GM23248 (cell line): ENCODE measurements at places on chromosomes 7 and 10.

GRCh38 chr10:130350996-130351395, 214.8 kb downstream of the GLRX3 start:
- DNase-seq: no peak

DNA sequence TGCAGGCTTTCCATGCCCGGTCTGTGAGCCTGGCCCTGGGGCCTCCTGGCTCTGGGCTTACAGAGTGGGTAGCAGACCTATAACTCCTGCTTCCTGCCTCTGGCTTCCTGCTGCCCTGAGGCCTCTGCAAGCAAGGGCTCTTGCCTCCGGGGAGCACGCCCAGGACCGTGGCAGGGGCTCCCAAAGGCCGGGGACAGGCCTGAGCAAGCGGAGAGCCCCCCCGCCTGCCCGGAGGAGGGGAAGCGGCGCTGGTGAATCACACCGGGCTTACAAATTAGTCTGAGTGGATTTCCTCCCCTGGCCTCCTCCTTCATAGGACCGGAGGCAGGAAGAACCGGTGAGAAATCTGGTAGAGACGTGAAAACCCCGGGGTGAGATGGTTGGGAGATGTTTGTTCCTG, 1.5 kb upstream of the MYL10 start:
- DNase-seq: peak; percentile 69

DNA sequence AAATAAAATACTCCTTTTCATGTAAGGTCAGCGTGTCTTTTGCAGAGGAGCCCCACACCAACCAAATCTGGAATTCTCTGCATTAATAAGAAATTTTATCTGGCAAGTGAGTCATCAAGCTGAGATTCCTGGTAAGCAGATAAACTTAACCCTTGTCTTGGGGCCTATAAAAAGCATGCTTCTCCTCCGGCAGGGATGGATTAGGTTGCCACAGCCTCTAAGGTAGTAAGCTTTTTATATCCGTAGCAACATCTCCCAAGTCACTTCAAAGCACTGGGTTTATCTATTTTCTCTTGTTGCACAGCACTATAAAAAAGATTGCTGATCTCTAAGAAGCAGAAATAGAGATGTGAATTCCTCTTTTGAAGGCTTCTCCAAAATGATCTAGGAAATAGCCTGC, 202.8 kb upstream of the NOBOX start:
- DNase-seq: no peak

GRCh38 chr7:110548372-110548771, 542.6 kb upstream of the LRRN3 start:
- DNase-seq: no peak

DNA sequence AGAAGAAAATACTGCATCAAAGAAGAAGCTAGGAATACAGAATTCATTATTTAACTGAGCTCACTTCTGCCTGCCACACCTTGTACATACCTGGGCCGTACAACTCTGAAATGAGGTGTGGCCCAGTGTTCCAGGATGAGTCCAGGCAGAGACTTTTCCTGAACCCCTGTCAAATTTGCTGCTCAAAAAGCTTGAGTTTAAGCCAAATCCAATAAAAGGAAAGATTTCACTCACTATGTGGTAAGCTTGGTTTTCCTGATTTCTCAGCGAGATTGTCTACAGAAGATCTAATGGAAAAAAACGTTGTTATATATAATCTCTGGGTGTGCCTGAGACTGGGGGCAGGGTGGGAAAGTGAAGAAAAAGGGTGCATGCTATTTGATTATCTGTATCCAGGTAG, 72.1 kb upstream of the EGFR start:
- DNase-seq: no peak

GRCh38 chr7:132635127-132635526, 58.9 kb upstream of the PLXNA4 start:
- no peak for DNase-seq

- no peak for DNase-seq
These were observed 29.5 kb downstream of the CDK13 start for GRCh38 chr7:39979406-39980073.

DNA sequence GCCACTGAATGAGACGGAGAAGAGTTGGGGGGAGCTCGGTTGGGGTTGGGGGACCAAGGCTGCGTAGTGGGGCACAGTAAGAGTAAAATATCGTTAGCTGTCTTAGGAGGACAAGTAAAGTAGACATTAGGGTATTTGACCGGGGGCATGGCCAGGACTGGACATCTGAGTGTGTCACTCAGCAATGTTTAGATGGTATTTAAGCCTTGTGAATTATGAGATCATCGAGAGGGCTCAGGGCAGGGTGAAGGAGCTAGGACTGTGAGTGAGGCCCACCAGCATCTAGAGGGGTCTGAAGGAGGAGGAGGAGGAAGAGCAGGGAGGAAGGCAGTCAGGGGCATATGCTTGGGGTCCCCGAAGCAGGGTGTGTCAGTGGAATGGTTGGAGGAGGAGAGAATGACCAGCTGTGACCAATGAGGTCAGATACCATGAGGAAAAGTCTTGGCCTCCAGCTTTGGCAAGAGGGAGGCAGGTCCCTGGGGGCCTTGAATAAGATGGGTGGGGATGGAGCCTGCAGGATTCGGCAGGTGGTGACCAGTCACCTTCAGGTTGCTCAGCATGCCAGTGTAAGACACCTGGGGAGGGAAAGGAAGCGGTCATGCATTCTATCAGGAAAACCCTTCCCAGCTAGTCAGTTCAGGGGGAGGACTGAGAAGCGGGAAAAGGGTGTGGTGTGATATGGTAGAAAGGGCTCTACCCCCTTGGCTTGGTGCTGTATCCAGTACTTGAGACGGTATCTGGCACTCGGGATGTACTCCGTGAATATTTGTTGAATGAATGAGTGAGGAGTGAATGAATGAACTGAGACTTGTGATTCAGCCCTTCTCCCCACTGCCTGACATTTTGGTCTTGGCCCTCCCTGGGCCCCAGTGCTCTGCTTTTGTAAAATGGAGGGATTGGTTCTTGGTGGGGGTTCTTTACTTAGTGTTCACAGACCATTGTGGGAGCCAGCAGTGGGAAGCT, 34.8 kb upstream of the SH2D4B start:
- no peak for DNase-seq

- no peak for DNase-seq
These were observed 25.9 kb downstream of the GIMAP8 start for GRCh38 chr7:150476285-150476684.

DNA sequence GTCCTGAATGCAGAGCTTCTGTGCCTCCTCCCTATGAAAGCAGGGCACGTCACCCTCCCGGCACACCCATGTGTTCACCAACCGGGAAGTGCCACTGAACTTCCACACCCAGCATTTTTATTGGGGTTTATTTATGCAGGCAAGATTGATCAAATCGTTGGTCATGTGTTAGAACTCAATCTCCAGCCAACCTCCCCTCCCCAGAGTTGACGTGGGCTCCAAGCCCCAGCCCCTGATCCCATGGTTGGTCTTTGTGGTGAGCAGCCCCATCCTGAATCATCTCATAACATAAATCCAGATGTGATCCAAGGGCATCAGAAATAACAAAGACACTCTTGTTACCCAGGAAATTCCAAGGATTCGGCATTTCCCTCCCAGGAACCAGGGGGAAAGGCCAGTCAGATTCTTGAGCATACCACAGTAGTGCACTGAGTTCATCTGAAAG, 151.2 kb downstream of the TPST1 start:
- DNase-seq: peak; percentile 44

GRCh38 chr7:80078159-80078731, 56.4 kb upstream of the GNAI1 start:
- peak; percentile 50 for DNase-seq

DNA sequence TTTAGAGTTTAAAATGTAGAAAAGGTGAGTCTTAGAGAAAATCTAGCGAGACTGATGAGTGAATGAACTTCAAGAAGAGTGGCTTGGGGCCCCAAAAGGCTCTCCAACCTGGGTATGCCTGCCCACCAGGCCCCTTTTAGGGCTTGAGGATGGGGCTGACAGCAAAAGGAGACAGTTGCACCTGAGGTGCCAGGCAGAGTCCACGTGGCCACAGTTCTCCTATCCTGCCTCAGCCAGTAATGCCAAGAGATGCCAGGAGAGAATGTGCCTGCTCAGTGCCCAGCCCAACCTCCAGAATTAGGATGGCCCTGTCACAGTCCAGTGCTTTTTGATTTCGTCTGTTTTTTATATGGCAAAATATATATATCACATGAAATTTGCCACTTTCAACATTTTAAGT, 156.5 kb downstream of the SLIT1 start:
- DNase-seq: no peak

GRCh38 chr10:13158401-13158800, 3.0 kb upstream of the MCM10 start:
- DNase-seq: no peak

DNA sequence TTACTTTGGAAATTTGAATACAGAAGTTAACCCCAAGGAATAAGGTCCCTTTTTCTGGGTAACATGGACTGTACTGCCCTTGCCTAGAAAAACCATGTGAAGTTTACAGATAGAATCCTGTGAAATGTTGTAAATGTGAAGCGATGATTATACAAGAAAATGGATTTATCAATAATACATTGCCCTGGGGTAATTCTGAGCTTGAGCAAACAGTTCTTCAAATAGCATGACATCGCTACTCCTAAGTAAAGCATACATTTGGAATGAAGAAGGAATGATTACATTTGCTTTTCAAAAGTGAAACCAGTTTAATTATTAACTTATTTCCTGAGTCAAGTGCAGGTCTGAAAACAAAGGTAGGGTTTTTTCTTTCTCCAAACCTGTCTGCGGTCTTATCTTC, 43.3 kb upstream of the FZD8 start:
- DNase-seq: no peak

DNA sequence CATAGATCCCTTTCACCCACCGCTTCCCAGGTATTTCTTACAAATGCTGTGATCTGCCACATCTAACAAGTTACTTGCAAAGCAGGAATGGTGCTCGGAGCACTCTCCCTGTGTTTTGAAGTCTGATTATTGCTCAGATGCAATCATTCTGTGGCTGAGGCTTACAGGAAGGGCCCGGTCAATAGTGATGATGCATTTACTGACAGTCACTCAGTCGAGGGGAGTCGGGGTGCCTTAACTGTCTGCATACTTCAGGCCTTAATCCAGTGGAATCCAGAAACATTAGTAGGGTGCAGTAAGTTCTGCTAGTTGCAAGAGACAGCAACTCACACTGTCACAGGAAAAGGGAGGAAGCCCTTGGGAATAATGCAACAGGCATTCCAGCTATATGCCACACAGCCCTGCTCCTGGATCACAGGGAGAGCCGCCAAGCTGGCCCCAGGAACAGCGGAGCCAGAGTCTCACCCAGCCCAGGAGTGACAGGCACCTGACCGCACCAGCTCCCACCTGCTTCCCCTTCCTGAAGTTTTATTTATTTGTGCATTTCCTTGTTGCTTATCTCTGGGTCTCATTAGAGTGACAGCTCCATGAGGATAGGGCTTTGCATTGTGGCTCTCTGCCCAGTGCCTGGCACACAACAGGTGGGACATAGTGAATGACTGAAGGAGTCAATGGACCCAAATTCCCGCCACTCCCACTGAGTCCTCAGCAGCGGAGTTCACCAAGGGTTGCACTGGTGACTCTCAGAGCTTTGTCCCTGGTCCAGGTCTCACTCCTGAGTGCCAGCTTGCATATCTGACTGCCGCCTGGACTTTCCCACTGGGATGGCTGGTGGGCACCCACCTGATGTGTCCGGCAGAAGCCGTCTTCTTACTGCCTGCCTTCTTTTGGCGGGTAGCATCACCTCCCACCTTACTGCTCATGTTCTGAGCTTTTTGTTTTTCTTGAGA, 212.5 kb upstream of the SH2B2 start:
- no peak for DNase-seq

GRCh38 chr10:31099664-31100063, 68.0 kb upstream of the ZNF438 start:
- DNase-seq: no peak

GRCh38 chr7:101075646-101076045, 9.6 kb upstream of the TRIM56 start:
- no peak for DNase-seq

GRCh38 chr7:143369678-143370651, 7.5 kb upstream of the FAM131B start:
- no peak for DNase-seq

GRCh38 chr7:35565927-35566326, 129.0 kb downstream of the HERPUD2 start:
- no peak for DNase-seq

- no peak for DNase-seq
These were observed 52.2 kb upstream of the SUN1 start for GRCh38 chr7:780081-780480.

DNA sequence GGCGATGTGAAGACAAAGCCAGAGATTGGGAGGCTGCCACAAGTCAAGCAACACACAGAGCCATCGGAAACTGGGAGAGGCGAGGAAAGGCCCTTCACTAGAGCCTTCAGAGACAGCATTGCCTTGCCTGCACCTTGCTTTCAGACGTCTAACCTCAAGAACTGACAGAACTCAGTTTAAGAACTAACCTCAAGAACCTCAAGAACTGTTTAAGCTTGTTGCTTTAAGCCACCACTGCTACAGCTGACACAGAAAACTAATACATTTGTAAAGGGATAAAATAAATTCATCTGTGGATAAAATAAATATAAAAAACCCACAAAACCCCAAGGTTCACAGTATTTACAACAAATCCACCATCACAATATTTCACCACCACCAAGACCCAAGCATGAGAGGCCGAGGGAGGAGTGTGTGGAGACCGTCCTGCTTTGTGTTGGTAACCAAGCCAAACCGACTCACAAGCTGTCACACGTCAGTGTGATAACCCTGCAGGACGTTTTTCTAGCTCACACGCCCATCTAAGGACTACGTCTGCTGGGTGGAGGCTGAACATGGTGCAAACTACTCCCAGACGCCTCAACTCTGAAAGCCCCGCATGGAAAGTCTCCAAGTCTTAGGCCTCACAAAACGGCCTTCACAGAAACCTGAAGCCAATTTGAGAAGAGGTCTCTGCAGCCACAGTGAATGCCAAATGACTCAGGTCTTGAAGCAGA, 116.8 kb downstream of the ABLIM1 start:
- peak; percentile 85 for DNase-seq

- no peak for DNase-seq
These were observed 15.5 kb upstream of the TSPAN12 start for GRCh38 chr7:120873401-120873800.

GRCh38 chr7:142375710-142376313, 118.0 kb upstream of the PRSS58 start:
- peak; percentile 65 for DNase-seq

- no peak for DNase-seq
These were observed 7.3 kb downstream of the SYPL1 start for GRCh38 chr7:106104721-106105260.

GRCh38 chr10:68154211-68154497, 44.9 kb downstream of the MYPN start:
- peak; percentile 22 for DNase-seq

DNA sequence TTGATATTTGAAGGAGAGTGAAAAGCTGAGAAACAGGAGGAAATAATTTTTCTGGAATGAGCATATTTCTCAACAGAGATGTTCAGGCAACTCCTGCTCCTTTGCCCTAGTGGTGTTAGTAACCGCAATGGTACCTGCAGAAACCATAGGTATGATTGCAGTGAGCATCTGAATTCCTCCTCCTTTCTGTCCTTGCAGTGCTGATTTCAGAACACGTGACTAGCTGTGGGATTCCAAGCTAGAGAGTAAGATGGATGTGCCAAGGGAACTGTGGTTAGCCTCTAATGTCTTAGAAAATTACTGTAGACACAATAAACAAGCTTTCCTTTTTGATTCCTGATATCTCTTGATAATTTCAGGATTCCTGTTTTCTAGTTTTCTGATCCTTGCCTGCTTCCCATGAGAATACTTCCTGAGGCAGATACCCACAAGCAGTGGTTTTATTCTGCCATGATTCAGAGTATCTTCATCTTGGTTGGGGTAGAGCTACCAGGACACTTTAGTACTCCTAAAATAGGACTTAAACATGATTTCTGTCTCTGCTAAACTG, 27.5 kb downstream of the LRGUK start:
- DNase-seq: peak; percentile 26

- DNase-seq: no peak
These were observed 18.7 kb downstream of the SORCS3 start for GRCh38 chr10:104659809-104660208.

- DNase-seq: peak; percentile 61
These were observed 82.3 kb downstream of the HTR7 start for GRCh38 chr10:90775351-90776028.
